ENCODE measurements at places on chromosomes 3 and 15. TPM values are rescaled to one million over a fixed set of nuclear protein-coding genes. Genes with fewer than 3 reads are reported as not detected.

BFSP2 gene
- polyA plus RNA-seq = 3.8 TPM

TMEM62 gene
- 17.8 TPM for polyA plus RNA-seq

TJP1 gene
- 11.5 TPM for polyA plus RNA-seq

KIF7 gene
- polyA plus RNA-seq = 2.9 TPM

INSYN1 gene
- polyA plus RNA-seq = 1.1 TPM

ABTB1 gene
- polyA plus RNA-seq = 130 TPM

CYFIP1 gene
- polyA plus RNA-seq = 23.3 TPM

GOLGA8R gene
- polyA plus RNA-seq = 0.73 TPM

DNA sequence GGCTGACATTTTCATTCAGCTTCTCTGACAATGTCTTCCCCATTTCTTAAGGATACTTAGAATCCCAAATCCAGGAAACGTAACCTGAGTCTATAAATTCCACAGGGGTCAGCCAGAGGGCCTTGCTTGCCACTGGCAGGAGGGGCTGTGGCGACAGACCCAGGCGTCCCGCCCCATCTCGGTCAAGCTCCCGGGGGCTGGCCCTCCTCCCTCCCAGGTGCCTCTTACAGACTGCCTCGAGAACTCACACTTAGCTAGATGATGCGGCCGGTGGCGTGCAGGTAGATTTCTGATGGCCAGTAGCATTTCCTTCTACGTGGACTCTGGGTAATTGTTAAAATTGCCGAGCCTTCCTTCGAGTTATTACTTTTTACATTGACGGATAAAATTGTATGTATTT is 172.5 kb downstream of the NSMCE3 start:
- no peak for DNase-seq

DNA sequence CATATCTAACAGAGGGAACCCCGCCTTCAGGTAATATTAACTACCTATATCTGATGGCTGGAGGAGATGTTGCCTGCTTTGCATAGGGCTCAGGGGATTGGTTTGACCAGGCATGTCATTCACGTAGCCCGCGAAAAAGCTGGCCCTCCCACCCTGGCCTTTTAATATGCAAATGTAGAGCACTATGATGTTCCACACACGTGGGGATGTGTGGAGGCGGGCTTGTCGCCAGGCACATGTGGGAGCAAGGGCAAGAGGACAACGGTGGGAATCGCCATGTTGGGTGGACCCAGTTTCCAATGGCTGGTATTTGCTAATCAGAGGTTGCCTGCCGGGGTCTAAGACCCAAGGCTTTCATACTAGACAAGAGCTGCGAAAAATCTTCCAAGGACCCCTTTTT is 469.8 kb downstream of the ZPLD1 start:
- DNase-seq = no peak

GRCh38 chr3:24023197-24023596 is 78.1 kb downstream of the NR1D2 start:
- DNase-seq = no peak

DNA sequence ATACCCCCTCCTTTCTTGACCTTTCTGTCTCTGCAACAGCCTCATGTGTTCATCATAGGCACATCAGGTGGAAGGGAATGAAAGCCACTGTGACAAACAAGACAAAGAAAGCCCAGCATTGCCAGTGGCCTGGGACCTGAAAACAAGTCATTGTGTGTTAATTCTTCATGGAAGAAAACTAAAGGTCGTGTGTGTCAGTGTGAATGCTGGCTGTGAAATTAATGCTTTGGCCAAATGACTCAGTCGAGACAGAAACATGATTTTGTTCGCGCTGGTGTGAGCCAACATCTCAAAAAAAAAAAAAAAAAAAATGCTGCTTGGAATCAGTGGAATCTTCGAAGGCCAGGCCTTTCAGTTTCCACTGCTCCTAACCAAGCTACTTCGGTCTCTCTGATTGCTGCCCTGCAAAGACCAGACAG is 386.5 kb upstream of the PROK2 start:
- DNase-seq = no peak
